Stimulated activated CD8-positive, alpha-beta memory T cell treated with anti-CD3 and anti-CD28 coated beads, Interleukin-2, amount 100 ng/mL, for 48 hours (primary cell): ENCODE measurements at places on chromosomes 5 and 9.

- DNase-seq: no peak
Observed at GRCh38 chr5:110377943-110378342, 348.5 kb downstream of the TMEM232 start.

- DNase-seq: no peak
Observed at GRCh38 chr9:35026671-35027070, 37.1 kb downstream of the DNAJB5 start.

GRCh38 chr5:139749242-139749641, 46.4 kb upstream of the PSD2 start:
- DNase-seq: no peak

DNA sequence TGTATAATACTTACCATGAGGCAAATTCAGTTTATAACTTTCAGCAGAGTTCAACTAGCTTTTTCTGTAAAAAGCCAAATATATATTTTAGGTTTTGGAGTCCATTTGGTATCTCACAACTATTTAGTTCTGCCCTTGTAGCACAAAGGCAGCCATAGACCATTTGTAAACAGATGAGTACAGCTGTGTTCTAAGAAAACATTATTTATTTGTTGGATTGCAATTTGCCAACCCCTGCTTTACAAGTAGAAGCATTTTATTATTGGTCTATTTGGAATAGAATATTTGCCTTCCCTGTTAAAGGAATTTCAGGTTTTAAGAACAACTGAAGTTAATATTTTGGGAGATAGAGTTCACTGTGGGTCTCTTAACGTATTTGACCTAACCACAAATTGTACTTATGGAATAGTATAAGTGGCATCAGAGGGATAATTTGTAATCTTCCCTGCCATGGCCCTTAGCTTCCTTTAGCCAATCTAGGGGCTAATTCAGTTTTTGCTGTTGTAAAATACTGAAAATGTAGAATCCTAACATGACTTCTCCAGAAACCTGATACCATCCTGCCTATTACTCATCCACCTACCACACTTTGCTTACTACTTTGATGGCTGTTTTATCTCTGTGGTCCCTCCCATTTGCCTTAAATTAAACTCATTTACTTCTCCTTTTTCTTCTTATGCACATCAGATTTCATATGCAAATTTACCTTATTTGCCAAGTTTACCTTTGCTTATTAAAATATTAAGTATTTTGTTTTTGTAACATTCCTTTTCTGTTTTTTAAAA, 109.2 kb downstream of the DMXL1 start:
- no peak for DNase-seq

DNA sequence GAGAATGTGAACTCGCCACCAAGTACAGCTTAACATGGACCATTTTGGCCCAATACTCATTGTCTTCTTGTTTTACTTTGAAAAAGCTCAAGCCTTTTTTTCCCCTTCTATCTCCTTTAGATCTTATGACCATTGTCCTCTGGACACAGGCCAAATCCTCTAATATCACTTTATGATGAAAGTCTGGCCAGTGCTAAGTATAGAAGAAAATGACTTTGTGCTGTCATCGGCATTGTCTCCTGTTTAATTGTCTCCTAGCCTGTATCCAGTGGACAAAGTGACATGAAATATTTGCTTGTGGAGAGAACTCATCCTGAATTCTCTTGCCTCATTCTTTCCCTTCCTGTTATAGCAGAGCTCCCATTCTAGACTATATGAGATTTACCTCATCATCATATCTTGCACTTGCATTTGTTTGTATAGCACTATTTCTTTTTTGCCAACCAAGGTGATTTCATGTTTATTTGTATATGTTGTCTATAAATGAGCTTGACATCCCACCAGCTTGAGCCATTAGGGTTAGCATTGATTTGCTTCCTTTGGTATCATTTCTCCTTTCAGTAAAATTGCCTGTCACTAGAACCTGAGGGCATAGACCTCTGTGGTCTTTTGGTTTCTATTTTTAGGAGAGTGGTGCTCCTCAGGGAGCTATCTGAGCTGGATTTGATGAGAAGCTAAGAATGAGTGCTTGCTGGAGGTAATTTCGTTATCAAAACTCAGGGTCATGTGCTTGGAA, 18.8 kb upstream of the TNFAIP8 start:
- DNase-seq: no peak

- no peak for DNase-seq
Observed at GRCh38 chr9:88433583-88434255, 45.5 kb downstream of the SPIN1 start.

DNA sequence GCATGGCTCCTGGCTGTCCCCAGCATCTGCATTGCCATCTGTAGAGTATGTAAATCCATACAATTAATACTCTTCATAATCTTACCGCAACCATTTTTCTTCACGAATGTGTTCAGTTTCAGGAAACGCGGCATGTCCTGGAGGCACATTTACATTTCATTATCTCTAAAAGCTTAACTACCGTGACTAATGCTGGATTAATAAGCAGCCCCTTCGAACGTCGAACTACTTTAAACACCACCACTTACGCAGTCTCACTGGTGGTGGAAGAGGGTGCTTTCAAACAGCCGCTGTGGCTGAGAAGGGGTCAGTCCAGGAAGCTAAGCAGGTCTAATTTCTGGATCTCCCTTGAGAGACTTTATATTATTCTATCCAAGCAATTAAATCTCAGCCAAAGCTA, 85.6 kb downstream of the C5orf15 start:
- DNase-seq: no peak

- no peak for DNase-seq
Observed at GRCh38 chr9:92187989-92188714, 72.9 kb upstream of the SPTLC1 start.

GRCh38 chr5:110161162-110161561, 471.4 kb downstream of the MAN2A1 start:
- no peak for DNase-seq

GRCh38 chr5:142978726-142979125, 208.5 kb downstream of the ARHGAP26 start:
- no peak for DNase-seq

DNA sequence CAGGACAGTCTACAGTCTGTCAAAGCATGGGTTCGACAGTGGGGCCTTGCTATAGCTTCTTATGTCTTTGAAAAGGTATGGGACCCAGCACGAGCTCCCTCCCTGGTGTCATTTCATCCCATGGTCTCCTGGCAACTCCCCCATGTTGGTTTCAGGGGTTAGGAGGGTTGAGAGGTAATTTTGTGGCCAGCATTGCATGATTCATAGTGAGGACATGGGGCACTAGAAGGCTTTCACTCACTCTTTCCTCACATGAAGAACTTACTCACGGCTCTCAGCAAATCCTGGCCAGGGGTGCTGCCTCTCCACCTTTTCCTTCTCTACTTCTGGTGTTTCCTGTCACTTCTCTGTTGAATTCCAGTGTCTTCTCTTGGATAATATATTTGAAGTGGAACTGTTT, 134.7 kb upstream of the TNPO1 start:
- no peak for DNase-seq
